ENCODE measurements at places on chromosomes 7 and 10. TPM values are rescaled to one million over a fixed set of nuclear protein-coding genes. Genes with fewer than 3 reads are reported as not detected.

Gene C1GALT1
- 2.7 TPM for polyA plus RNA-seq

Gene USP54
- 7.3 TPM for polyA plus RNA-seq

Gene TSPAN15
- polyA plus RNA-seq = 35.4 TPM

Gene ABCB8
- polyA plus RNA-seq = 10.0 TPM

Gene RTKN2
- polyA plus RNA-seq = 3.0 TPM

Gene ZNF853
- polyA plus RNA-seq = 2.0 TPM

Gene ANXA8L1
- polyA plus RNA-seq = not detected

Gene EPHB6
- polyA plus RNA-seq = 23.1 TPM

Gene LIPJ
- polyA plus RNA-seq = not detected

DNA sequence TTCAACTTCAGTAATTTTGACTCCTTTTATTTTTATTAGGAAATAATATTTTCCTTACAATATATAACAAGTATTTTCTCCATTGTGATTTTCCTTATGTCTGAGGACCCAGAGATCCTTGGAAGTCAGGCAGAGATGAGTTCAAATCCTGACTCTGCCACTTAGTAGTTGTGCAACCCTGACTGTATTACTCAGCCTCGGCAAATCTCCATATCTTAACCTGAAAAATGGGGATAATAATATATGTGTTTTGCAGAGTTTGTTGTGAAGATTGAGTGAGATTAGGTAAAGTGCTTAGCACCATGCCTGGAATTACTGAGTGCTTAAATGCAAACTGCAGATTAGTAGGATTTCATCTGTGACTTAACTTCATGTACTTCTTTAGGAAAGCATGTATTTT is 120.5 kb upstream of the KLF14 start:
- no peak for DNase-seq
- peaks cover 9% of the 10 kb centered on the region for H3K36me3 ChIP-seq
- H3K27ac ChIP-seq = no peak overlapping the region
- H3K4me1 ChIP-seq = no peaks in the 10 kb centered on the region
- no peak overlapping the region for H3K4me3 ChIP-seq

DNA sequence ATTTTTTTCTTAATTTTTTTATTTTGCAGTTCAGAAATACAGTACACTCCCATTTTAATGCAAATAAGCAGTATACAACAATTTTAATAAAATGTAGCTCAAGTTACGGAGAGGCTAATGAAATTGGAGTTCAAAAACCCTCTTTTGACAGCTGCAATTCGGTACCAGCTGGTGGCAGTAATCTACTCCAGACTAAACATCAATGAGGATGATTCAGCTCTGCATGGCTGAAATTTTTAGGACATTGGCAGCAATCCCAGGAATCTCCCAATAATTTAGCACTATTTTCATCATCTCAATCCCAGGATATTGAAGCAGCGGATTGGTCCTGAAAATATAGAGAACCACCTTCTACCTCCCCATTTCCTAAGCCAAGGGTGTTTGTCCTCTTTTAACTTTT is 278.8 kb downstream of the CACNA2D1 start:
- peak; percentile 32 for DNase-seq
- no peaks in the 10 kb centered on the region for H3K27me3 ChIP-seq
- H3K4me1 ChIP-seq = peaks cover 5% of the 10 kb centered on the region

DNA sequence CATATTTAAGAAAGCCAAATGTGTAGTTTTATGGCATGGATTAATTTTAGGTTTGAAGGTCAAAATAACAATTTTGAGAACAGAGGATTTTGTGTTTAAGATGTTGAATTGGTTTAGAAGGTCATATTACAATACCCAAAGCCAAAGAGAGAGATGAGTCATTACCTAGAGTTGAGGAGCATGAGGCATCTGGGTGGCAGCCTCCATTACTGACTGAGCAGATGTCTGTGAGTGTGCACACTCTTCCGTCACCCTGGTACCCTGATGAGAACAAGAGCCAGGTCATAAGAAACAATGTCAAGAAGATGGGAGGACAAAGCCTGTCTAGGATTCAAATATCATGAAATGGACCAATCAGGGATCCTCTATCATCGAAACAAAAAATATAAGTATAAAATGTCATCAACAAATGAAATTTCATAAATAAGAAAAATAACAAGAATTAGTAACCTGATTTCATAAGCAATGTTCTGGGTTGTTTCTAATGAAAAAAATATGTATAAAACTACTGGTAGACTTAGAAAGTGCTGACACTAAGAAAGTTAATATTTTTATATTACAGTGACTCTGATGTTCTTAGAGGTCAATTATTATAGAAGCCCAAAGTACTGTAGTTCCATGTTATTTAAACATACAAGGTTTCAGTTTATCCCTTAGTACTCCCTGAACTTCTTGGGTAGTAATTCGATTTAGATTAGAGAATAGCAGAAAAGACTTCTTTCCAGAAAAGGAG is 20.0 kb downstream of the CUBN start:
- no peak for DNase-seq
- H3K4me3 ChIP-seq = no peak overlapping the region
- H3K27ac ChIP-seq = no peak overlapping the region
- H3K4me1 ChIP-seq = no peaks in the 10 kb centered on the region
- no peaks in the 10 kb centered on the region for H3K36me3 ChIP-seq

DNA sequence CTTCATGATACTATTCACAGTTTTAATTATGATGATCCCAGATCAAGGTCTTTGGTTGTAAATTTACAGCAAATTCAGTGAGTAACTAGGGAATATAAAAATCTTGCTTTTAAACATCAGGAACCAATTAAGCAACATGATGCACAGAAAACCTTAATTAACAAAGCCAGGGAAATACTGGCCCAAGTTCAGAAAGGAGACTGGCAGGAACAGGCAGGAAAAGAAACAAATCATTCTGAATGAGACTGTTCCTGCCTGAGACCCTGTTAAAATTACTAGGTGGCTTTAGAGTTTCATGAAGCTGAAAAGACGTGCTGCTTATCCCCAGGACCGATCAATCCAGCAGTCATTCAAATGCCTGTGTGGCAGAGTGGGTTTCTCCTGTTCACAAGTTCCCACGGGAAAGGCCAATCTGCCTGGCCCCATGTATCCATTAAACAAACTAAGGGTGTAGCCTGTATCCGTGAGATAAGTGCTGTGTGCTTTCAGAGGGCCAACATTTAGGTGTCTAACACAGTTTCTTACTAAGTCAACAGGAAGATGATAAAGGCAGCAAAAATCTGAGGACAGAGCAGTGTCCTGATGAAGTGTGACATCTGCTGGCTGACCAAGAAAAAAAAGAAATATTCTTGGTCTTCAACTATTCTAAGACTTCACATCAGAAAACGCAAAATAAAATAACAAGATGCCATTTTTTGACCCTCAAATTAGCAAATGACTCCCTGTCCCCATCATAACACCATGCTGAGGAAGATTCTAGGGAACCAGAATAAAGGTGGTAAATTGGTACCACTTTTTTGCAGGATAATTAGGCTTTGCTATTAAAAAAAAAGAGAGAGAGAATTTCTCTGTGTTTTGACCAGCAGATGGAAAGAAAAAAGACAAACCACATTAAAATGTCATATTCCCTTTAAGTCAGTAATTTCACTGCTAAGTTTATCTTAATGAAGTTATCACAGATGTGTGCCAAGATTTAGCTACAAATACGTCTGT is 34.2 kb downstream of the PUS7 start:
- peak overlapping the region; percentile 29 for H3K27ac ChIP-seq
- peaks cover 12% of the 10 kb centered on the region for H3K4me1 ChIP-seq
- H3K4me3 ChIP-seq = no peak overlapping the region
- no peaks in the 10 kb centered on the region for H3K27me3 ChIP-seq
- H3K36me3 ChIP-seq = peaks cover 11% of the 10 kb centered on the region

GRCh38 chr7:42192851-42193461 is 44.1 kb downstream of the GLI3 start:
- H3K4me3 ChIP-seq = no peak overlapping the region
- H3K27me3 ChIP-seq = no peaks in the 10 kb centered on the region
- no peak overlapping the region for H3K27ac ChIP-seq
- no peak for DNase-seq
- peaks cover 4% of the 10 kb centered on the region for H3K4me1 ChIP-seq

DNA sequence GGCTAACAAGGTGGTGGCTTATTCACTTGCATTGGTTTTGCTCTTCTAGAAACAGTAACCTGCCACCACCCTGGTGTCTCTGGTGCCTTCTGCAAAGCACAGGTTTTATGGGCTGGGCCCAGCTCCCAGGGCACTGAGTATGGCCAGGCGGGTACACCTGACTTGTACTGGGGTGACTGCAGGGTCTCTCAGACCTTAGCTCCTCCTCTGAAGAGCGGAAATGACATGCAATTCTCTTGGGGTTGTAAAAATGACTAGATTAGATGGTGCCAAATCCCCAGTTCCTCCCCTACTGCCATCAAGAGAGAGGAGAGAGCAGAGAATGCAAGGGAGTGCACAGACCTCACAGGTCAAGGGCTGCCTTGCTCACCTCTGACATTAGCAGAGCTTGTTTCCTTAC is 14.7 kb downstream of the ESYT2 start:
- H3K36me3 ChIP-seq = no peaks in the 10 kb centered on the region
- H3K27ac ChIP-seq = no peak overlapping the region
- no peaks in the 10 kb centered on the region for H3K27me3 ChIP-seq
- no peak overlapping the region for H3K4me3 ChIP-seq

DNA sequence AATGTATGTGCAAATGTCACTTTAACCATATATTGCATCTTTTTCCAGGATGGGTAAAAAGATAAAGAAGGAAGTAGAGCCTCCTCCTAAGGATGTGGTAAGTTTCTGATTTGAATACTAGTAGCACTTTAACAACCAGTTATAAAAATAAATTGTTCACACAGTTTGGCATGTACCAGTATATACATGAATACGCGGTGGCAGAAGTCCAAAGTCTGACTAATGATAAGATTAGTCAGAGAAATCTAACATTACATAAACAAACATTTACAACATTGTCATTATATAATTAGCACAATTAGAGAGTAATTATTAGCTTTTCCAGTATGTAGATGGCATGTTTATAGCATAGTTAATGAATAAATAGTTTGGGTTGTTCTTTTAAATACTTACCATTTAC is 4.1 kb downstream of the ARMC3 start:
- no peaks in the 10 kb centered on the region for H3K36me3 ChIP-seq
- H3K4me3 ChIP-seq = no peak overlapping the region
- H3K27me3 ChIP-seq = no peaks in the 10 kb centered on the region
- DNase-seq = peak; percentile 35

GRCh38 chr7:90309872-90310271 is 11.2 kb downstream of the FAM237B start:
- H3K27ac ChIP-seq = no peak overlapping the region
- H3K4me3 ChIP-seq = no peak overlapping the region
- no peaks in the 10 kb centered on the region for H3K4me1 ChIP-seq
- H3K27me3 ChIP-seq = no peaks in the 10 kb centered on the region

GRCh38 chr7:68107968-68108367 is 1111.3 kb downstream of the TYW1 start:
- H3K27me3 ChIP-seq = no peaks in the 10 kb centered on the region
- DNase-seq = no peak
- no peaks in the 10 kb centered on the region for H3K36me3 ChIP-seq
- H3K4me3 ChIP-seq = no peak overlapping the region

- DNase-seq = no peak
- no peak overlapping the region for H3K27ac ChIP-seq
- H3K36me3 ChIP-seq = no peaks in the 10 kb centered on the region
- H3K4me3 ChIP-seq = no peak overlapping the region
- H3K4me1 ChIP-seq = no peaks in the 10 kb centered on the region
Observed at GRCh38 chr10:22723343-22723779, 9.0 kb upstream of the PIP4K2A start.

DNA sequence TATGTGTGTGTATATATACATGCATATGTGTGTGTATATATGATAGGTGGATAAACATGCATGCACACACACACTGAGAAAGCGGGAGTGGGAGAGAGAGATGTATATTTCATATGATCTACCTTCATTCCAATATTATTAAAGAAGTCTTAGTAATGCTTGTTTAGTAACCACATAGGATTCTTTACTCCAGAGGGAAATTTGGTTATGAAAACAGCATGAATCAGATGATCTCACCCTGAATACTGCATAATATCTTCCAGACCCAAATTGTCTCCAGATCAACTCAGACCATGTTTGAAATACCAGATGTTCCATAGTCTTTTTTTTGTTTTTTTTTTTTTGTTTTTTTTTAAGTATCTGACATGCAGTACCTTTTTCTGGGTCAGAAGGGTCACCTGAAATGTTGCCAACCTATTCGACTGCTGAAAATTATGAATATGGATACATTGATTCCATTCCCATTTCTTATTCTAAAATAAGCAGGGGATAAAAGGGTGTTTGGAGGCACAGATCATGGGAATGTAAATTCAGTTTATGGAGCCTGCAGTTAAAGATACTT is 17.4 kb downstream of the TES start:
- no peaks in the 10 kb centered on the region for H3K36me3 ChIP-seq
- H3K27ac ChIP-seq = no peak overlapping the region
- DNase-seq = no peak
- no peaks in the 10 kb centered on the region for H3K27me3 ChIP-seq
- peaks cover 87% of the 10 kb centered on the region for H3K4me1 ChIP-seq

DNA sequence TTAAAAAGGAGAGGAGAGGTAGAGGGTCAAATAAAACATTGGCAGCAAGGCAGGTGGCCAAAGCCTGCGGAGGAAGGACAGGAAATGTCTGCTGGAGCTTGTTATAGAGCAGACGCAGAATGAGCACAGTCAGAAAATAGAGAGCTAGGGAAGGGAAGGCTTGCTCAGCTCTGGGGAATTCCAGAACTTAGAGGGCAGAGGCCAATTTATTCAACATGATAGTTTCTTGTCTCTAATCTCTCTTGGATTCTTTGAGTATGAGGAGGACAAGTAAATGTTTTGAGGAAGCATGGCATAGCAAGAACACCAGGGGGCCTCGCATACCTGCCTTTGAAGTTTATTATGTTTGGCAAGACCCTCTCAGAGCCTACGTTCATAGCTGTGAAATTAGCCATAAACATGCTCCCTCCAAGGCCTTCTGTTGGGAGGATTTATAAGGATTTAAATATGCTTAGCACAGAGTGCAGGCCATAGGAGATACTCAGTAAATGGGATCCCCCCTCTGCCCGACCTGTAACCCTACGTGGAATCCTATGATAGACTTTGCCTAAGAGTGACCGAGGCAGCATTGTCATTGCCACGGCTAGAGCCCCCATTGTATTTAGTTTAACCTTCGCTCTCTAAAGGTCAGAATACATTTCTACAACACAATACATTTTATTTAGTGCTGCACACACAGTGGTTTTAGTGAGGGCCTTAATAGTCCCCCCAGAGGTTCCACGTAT is 293.9 kb downstream of the CCDC3 start:
- H3K36me3 ChIP-seq = no peaks in the 10 kb centered on the region
- DNase-seq = peak; percentile 78
- peak overlapping the region; percentile 75 for H3K27ac ChIP-seq
